ENCODE measurements at places on chromosomes 4 and X. TPM values are rescaled to one million over a fixed set of nuclear protein-coding genes. Genes with fewer than 3 reads are reported as not detected.

The AKAP4 gene
- total RNA-seq, result not detected

The BRS3 gene
- not detected for total RNA-seq

The BST1 gene
- total RNA-seq, result 0.24 TPM

DNA sequence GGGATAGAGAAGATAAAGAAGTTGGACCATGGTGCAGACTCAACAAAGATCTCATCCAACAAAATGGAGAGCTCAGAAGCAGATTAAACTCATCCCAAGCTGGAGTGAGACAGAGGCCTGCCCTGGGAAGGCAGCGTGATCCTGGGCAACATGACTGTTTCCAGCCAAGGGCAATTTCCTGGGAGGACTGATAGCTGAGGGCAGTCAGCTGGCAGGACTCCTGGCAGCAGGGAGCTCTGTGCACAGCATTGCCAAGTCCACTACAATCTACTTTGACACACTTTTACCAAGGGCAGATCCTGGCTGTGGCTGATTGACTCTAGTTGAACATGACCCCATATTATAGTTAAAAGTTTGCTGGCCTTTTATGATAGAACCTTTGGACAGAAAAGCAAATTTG lies 357.3 kb upstream of the RASGEF1B start:
- DNase-seq, result no peak
